ENCODE measurements at places on chromosomes 13 and 19.

DNA sequence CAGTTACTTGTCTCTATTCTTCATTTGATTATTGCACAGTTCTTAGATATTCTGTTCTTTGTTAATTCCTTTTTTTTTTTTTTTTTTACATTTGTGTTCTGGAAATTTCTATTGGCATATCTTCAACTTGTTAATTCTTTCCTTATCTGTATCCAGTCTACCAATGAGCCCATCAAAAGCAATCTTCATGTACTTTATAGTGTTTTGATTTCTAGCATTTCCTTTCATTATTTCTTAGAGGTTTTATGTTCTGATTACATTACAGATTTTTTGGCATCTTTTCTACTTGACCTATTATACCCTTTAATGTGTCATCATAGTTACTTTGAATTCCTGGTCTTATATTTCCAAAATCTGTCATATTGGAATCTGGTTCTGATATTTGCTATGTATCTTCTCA is 2194.8 kb downstream of the PCDH9 start:
- no peak for DNase-seq

DNA sequence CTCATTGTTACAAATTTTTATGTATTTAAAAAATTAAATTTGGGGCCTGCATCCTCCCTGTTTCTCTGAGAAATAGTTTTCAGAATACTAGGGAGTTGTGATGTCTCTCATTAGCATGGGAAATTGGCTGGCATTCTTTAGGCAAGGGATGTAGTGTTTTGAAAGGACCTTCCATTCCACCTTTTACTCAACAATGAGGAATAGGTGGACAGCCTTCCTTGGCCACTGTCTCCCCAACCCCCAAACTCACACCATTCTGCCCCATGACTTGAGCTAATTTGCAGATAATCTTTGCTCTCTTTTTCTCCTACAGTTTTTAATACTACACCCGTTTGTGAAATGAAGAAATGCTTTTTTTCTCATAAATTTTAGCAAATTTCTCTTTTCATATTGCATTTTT is 244.6 kb upstream of the SPRY2 start:
- no peak for DNase-seq

DNA sequence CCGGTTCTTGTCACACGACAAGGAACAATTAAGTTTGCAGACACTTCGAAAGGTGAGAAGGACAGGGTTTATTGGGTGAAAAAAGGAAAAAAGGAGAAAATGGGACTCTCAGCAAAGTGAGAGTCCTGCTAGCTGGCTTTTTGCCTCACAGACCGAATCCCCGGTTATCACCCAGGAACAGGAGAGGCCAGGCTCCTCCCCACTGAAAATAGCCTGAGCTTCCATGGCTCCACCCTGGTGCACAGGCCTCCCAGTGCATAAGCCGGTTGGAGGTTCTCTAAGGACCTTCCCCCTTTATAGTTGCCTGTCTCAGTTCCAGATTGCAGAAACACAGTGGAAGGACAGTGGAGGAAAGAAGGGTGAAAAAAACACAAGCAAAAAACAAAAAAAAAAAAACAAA is 571.7 kb downstream of the KCTD12 start:
- DNase-seq: no peak

- DNase-seq: no peak
Observed at GRCh38 chr13:32669030-32669646, 82.9 kb downstream of the PDS5B start.

DNA sequence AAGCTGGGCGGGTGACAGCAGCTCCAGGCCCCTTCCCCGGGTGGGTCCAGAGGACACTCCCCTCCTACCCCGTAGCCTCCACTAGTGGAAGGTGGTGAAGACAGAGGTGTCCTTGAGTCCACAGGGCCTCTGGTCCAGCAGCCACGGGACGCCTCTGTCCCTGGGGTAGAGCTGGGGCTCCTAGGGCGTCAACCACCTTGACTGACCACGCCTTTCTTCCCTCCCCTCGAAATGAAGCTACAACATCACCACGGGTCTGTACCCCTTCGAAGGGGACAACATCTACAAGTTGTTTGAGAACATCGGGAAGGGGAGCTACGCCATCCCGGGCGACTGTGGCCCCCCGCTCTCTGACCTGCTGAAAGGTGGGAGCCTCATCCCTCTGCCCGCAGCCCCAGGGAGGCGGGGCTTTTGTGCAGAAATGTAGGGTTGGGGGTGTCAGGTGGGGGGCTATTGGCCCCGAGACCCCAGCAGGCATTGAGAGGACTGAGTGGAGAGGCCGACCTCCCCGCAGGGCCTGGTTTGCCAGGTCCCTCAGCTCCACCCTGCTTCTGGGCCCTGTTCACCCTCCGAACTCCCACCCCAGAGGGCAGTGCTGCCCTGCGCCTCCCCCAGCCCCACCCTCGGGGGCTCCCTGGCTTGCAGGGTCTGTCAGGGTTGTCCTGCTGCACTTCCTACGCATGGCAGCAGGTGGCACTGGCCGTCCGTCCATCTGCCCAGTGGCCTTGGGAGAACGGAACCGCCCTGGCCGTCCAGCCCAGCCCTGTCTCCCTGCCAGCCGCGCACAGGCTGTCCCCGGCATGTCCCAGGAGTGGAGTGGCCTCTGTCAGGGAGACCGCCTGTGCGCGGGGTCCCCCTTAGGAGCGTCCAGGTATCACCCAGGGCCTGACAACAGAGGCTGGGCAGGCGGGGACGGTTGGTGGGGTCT is 15.7 kb downstream of the STK11 start:
- no peak for DNase-seq

GRCh38 chr19:51450730-51451307 is 7.4 kb downstream of the SIGLEC8 start:
- peak; percentile 78 for DNase-seq

- no peak for DNase-seq
Observed at GRCh38 chr13:79108914-79109643, 297.0 kb downstream of the RBM26 start.

DNA sequence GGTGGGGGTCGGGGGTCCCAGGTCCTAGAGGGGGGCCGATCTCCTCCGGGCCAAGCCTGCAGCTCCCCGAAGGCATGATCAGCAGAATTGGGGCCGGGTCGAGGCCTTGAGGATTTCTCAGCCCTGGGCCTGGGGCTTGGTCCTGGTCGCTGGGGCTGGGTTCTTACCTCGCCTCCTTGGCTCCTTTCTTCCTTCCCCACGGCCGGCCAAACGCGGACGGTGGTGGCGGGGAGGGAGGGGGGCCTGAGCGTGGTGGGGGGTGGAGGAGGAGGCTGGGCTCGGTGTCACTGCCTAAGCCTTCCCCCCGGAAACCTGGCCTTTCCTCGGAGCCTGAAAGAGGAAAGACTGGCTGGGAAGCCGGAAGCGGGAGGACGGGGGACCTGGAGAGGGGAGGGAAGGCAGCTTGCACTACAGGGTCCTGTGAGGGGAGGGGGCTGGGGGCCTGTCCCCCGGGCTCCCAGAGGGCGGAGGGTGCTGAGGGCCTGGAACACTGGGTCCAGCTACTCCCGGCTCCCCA is at the start of gene ZNF579:
TSS of gene ZNF579 (minus strand) at position 221 of the 517 bp plus-strand sequence. CDS start 1,209 bp downstream, outside the sequence.
- DNase-seq: peak; percentile 91

DNA sequence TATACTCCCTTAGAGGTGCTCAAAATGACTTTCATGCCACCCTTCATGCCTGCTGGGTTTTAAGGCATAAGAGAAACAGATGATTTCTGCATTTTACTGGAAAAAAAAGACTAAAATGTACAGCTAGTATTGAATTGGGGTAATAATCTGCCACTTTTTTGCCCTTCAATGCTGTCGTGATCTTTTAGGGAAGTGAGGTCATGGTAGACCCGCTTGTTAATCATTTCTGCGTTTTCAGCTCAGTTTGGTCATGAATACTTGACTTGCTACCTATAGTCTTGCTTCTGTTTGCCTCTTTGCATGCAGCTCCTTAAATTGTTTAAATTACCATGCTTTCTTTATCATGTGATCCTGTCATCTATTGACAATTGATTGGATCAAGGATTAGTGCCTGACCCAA is 90.4 kb downstream of the PCCA start:
- no peak for DNase-seq

GRCh38 chr13:63481334-63481733 is 2065.7 kb upstream of the PCDH20 start:
- DNase-seq: no peak

Measured in activated CD4-positive, alpha-beta T cell treated with anti-CD3 and anti-CD28 coated beads for 48 hours (primary cell).